Right renal pelvis (tissue), 4 donors: ENCODE measurements at places on chromosomes 2 and 18.

DNA sequence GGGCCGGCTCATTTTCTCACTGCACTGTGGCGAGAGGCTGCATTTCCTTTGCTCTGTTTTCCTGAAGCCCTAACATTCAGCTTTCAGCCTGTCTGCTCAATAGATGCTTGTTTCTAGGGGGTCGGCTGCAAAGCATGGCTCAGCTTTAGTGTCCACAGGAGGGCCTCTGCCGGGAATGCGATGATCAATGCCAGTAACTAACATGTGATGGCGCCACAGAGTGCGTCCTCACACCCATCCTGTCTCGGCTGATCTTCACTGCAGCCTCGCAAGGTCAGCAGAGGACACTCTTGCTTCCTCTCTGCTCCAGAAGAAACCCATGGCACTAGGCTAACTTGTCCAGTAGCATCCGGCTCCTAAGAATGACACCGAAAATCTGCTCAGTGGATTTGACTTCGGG lies 156.4 kb upstream of the PXDN start:
- no peak for DNase-seq

DNA sequence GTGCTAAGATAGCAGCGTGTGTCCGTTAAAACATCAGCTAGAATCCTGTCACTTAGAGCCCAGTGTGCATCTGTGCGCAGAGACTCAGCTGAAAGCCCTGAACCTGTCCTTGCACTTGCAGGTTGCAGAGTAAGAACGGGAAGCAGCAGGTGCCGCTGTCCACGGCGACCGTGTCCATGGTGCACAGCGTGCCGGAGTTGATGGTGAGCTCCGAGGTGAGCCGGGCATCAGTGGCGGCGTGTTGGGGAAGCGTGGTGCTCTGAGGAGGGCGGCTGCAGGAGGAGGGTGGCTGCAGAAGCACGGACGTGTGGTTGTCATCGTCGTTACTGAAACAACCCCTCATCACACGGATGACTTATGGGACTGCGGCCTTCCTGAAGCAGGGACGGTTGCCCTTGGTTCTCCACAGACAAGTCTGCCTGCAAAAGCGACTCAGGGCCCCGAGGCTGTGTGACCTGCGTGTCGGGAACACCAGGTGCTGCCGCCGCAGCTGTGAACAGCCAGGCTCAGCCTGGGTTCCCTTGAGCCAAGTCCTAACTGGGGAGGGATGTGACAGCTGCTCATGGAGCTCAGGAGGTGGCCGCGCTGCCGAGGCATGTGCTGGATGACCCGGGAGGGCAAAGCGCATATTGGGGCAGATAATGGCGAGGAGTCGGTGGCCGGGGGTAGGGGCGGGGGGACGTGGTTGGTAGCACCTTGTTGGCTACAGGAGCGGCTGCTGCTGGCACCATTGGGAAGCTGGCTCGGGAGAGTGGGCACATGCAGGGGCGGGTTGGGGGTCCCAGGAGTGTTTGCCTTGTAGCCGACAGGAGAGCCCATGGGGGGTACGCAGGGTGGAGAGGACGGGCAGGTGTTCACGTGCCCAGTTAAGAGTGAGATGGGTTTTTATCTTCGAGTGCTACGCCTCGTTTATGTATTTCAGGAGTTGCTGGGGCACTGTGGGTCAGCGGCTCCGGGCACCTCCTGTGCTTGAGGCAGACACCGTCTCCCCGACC lies 16.6 kb downstream of the CTDP1 start:
- DNase-seq: no peak

- DNase-seq: no peak
Observed at GRCh38 chr2:96527286-96528005, 9.1 kb upstream of the ARID5A start.

GRCh38 chr2:237109421-237109934 lies 23.8 kb downstream of the COPS8 start:
- DNase-seq: no peak

DNA sequence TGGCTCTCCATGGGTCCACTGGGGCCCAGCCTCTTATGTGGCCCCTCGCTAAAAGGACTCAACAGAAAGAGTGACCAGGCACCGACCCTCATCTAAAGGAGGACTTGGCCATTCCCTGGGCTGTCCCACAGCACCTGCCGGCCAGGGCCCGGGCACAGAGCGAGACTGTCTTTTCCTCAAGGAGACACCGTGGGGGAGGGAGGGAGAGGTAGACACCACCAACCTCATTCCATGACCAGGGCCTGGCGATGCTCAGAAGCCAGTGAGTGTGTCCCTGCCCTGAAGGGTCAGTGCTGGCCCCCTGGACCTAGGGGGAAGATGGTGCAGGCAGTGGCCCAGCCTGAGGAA lies 39.8 kb upstream of the ALPP start:
- no peak for DNase-seq

DNA sequence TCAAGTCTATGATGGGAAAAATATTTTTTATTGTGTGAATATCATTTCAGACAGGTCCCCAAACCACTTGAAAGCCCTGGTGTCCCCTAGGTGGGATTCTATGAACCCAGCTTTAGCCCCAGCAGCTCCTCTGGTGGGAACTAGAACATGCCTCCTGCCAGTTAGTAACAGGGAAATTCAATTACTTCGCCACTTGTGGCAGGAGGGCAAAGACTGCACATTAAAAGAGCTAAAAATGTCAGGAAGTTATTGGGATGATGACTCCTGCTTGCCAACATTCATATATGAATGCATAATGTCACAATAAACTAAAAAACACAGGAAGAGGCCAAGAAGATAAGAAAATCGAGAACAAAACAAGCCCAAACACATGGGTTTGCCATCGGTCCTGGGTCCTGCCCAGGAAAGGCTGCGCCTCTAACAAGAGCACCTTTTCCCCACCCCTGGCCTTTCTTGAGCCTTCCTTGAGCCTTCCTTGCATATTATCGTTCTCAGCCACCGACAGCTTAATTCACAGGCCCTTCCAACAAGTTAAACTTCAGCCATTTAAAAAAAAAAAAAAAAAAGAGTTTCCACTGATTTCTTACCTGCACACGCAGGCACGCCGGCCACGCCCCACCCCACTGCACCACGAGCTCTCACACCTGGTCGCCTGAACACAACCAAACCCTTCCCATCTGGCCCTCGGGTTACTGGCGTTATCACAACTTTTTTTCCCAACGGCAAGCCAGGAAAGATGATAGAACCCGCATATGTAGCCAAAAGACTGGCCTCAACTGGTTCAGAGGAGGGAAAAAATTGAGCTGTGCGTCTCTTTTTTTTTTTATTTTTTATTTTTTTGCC lies 23.4 kb downstream of the BCL11A start:
- DNase-seq: no peak
